Activated CD8-positive, alpha-beta memory T cell treated with anti-CD3 and anti-CD28 coated beads, Interleukin-2, amount 10 ng/mL, durations not matched to agents 7 days and 5 days (primary cell): ENCODE measurements at places on chromosomes 1 and 21.

- DNase-seq, result no peak
Measured at GRCh38 chr1:208899438-208899837, 655.3 kb upstream of the PLXNA2 start.

GRCh38 chr1:179883040-179883744 is 1.1 kb downstream of the TOR1AIP1 start:
- DNase-seq, result peak; percentile 71

DNA sequence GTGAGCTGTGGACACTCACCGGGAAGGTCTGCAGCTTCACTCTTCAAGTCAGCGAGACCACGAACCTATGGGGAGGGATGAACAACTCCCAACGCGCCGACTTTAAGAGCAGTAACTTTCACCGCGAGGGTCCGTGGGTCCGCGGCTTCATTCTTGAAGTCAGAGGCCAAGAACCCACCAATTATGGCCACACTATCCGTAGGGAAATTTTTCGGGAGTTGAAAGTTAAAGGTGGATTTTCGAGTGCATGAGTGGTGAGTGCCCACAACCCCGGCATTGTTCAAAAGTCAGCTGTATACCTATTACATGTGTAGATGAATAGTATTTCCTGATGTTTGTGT is 19.7 kb downstream of the EXOC8 start:
- DNase-seq, result no peak

GRCh38 chr1:38210021-38210894 is 163.7 kb upstream of the POU3F1 start:
- DNase-seq, result no peak
